Mesenchymal stem cell (in vitro differentiated cells and primary cell): ENCODE measurements at places on chromosomes 7 and 10.

GRCh38 chr10:85618841-85619240, 747.8 kb downstream of the GRID1 start:
- DNase-seq, result no peak

GRCh38 chr7:27166531-27167505, 1.5 kb upstream of the HOXA9 start:
- peak; percentile 52 for DNase-seq

DNA sequence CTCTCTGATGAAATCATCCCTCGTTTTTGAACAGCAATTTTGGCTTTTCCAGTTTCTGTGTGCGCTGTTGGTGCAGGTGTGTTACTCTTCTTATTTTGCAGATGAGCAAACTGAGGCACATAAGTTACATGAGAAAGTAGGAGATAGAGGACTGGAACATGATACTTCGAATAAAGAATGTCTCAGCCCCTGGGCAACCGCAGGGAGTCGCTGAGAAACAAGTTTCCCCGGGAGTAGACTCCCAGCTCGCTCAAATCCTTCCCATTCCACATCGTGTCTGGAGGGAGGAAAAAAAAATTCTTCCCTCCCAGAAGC, 18.0 kb downstream of the MXI1 start:
- no peak for DNase-seq

DNA sequence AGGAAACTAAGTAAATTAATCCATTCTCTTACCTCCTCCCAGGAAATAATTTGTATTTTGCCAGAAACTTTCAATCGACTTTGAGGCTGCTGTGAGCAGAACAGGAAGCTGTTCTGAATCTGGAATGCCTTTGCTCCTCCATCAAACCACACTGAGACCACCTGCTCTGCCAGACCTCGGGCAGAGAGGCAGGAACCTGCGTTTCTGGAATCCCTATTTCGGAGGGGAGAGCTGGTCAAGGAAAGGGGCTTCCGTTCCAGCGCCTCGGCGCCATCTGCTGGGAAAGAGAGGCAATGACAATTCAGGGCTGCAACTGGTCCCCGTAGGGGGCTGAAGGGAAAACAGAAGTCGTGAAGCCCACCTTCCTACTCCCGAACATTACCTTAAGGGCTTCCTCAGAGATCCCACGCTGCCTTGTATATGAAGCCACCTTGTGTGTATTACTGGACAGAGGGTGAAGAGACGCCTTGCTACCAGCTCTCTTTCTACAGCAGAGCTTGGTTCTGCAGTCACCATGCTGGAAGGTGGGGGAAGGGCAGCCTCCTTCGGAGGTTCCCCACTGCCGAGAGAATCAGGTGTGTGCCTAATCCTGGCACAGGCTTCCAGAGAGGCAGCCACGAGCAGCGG, 31.2 kb downstream of the ZNF467 start:
- DNase-seq, result peak; percentile 69

GRCh38 chr7:151550656-151551286, 31.1 kb upstream of the RHEB start:
- peak; percentile 86 for DNase-seq

- DNase-seq, result no peak
Measured at GRCh38 chr10:117621795-117622420, 79.4 kb downstream of the EMX2 start.

GRCh38 chr10:26408858-26409494, 29.2 kb upstream of the APBB1IP start:
- no peak for DNase-seq

DNA sequence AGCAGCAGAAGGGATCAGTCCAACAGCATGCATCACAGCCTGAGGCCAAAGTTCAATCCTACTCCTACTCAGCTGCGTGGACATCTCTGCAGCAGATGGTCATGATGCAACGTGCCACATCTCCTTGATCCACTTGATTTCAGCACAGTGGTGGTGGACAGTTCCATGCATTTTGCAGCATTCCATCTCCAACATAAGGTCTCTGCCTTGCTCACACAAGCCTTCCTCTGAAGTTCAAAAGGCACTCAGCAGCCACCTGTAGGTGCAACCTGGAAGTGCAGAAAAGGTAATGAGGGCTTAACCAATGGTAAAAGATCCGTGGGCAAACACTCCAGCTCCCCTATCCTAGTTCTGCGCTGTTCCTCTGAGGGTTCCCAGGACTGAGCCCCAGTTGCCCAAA, 57.5 kb upstream of the CHCHD3 start:
- DNase-seq, result peak; percentile 37

GRCh38 chr10:51082857-51083256, 8.6 kb downstream of the PRKG1 start:
- no peak for DNase-seq

- DNase-seq, result no peak
Measured at GRCh38 chr10:110423650-110424049, 74.1 kb upstream of the DUSP5 start.

- DNase-seq, result peak; percentile 15
Measured at GRCh38 chr10:69748621-69749020, 53.1 kb upstream of the COL13A1 start.

- DNase-seq, result no peak
Measured at GRCh38 chr10:122863216-122864193, 15.9 kb downstream of the FAM24B start.

DNA sequence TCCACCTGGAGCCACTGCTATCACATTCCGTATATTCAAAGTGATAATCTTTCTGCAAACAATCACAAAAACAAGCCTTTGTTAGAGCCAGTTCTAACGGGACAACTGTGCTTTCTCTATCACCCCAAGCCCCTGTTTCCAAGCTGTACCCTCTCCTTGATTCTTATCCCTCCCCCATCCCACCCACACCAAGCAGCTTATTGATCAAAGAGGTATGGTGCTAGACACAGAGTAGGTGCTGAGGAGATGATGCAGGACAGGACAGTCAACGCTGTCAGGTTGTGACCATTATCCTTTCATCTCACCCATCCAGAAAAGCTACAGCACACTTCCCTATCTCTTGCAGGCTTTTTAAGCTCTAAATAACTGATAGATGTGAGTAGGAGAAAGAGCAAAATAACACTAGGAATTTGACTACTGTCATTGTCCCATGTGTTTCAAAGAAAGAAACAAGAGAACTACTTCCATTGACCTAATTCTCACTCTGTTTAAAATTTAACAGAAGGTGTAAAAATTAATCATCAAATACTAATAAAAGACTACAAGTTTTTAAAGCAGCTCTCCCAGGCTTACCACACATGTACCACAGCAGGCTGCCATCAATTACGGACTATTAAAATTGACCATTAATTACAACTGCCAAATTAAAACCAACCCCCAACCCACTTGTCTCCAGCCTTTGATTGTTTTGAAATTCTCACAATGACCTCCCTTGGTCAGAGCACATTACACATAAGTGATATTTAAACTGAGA, 94.3 kb downstream of the ELAPOR2 start:
- no peak for DNase-seq

DNA sequence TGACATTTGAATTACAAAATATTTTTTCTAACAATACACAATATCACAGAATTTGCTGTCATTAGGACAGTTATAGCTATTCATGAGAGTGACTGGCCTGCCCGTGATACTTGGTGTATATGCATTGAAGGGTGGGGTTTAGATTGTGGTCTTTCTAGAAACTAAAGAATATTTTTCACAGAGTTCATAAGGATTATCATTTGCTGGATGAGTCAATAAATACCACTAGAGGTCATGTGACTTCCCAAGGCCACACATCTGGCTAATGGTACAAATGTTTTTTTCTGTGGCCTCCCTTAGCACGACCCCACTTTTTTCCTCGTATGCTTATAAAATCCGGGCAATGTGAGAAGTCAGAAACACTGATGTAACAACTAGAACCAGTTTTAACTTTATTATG, 5.2 kb downstream of the OPTN start:
- no peak for DNase-seq

DNA sequence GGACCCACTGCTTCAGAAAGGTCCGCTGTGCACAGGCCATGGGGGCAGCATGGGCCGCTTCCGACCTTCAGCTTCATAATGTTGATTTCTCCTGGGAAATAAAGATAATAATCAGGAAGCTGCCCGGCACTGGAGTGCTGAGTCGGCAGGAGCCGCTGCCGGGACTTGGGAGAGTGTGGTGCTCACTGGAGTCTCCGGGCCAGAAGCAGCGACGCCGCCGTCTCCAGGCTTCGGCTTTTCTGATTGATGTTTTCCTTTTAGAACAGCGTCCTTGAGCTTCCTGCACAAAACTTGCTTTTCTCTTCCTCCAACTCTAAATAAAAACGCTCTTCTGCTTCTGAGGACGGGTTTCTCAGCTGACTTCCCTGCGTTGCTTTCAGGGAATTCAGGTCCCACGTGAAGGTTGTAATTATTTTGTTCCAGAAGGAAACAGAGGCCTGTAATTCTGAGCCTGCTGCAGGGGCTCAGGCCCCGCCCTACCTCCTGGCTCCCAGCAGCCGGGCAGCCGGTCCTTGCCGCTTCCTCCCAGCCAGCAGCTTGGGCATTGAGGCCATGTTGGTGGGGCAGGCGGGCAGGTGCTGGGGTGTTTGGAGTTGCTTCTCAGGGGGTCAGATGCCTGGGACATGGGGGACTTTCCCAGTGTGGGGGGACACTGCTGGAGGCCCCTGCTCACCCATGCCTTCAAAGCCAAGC, 14.7 kb downstream of the PWWP2B start:
- DNase-seq, result peak; percentile 86

DNA sequence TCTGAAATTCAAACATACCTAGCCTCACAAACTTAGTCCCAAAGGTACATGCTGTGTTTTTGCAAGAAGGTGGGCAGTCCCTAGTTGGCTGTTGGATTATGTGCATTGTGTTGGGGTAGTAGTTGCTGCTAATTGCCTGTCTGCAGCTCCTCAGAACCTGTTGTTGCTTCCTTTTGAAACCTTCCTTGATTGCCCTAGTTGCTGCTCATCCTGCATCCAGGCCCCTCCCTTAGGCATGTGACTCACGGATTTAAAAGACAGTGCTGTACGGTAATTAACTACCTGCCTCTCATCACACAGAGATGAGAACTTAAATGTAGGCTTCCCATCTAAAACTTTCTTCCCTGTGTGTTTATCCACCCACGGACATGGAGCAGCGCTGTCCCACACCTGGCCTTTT, 67.7 kb downstream of the BMPR1A start:
- DNase-seq, result no peak

DNA sequence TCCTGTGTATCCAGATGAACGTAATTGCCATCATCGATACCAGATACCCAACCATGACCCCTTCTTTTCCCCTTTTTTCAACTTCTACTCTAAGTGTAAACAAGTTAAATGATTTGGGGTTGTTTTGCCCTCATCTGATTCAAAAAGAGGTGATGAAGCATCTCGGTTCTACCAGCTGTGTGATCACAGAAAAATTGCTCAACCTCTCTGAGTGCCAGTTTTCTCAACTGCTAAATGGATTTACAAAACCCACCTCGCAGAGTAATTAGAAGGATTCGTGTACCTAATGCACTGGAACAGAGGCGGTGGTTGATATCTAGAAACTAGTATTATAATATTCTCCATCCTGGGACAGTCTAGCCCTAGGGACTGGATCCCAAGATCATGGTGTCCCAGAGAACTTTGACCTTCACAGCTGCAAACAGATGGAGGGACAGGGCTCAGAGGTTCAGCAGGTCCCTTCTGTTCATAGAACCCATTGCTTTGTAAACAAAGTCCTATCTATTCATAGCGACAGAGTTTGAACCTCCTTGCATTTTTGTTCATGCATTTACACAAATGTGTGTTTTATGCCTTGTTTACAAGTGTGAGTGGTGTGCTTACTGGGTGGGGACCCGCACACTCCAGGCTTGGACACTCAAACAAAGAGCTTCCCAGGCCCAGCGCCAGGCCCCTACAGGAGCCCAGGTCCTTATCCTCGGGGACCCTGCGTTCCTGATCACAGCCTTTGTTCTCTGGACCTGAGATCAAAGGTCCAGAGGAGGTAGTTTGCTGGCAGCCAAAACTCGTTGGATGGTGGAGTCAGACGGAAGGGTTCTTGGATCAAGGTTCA, 46.4 kb downstream of the CALML3 start:
- no peak for DNase-seq

- DNase-seq, result no peak
Measured at GRCh38 chr10:117429643-117430265, 54.5 kb upstream of the PDZD8 start.

DNA sequence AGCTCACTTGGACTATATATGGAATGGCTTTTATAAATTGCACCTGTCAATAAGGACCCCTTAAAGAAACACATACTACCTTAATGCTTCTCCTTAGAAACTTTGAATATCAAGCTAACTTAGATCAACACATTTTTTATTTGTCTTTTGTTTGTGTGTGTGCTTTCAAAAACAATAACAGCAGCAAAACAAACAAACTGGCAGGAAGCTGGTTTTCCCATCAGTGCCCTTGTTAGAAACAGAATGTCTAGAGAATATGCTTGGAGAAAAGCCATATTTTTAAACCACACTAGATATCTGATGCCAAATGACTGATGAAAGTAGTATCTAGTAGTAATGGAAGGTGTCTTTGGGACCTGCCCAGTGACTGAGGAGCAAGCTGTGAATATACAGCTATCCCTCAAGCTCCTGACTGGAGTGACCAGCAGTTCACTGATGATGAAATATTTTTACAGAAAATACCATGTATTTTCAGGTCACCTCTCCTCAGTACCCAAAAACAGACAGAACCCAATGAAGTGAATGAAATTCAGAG, 1.0 kb downstream of the PDE1C start:
- no peak for DNase-seq

GRCh38 chr10:112792487-112793201, 157.4 kb upstream of the TCF7L2 start:
- DNase-seq, result peak; percentile 61

- DNase-seq, result no peak
Measured at GRCh38 chr10:11511321-11511720, 100.1 kb downstream of the USP6NL start.

GRCh38 chr7:12814107-12814506, 126.7 kb downstream of the ARL4A start:
- DNase-seq, result no peak

GRCh38 chr7:41579961-41580935, 122.6 kb downstream of the INHBA start:
- DNase-seq, result peak; percentile 84

DNA sequence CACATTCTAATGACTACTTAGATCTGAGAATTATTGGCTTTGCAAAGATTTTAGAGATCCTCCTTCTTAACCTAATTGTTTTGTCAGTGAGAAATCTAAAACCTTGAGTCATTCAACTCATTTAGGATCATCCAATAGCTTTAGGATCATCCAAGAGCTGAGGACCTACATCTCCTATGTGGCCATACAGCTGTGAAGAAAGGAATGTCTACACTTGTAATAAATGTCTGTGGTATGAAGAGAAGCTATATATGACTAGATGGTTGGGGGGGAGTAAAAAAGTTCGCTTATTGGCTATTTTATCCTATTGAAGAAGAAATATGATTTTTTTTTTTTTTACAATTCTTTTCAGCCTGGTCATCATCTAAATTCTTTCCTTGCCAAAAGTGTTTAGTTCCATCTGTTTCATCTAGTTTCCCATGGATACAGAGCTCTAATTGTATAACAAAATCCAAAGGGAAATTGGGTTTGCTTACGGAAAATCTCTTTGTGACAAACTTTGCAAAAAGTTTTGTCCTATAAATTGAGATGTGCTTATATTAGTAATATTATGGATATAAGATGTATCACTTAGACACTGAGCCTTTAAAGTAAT, 196.7 kb downstream of the PRKG1 start:
- no peak for DNase-seq

GRCh38 chr7:73521636-73522104, 423 bp downstream of the BAZ1B start:
- peak; percentile 61 for DNase-seq

GRCh38 chr10:71075086-71075758, 137.1 kb upstream of the UNC5B start:
- no peak for DNase-seq

GRCh38 chr7:138695106-138695505, 6.1 kb downstream of the SVOPL start:
- no peak for DNase-seq

- peak; percentile 71 for DNase-seq
Measured at GRCh38 chr10:98536551-98536950, 89.8 kb upstream of the HPS1 start.
